CD8-positive, alpha-beta memory T cell (primary cell): ENCODE measurements at places on chromosomes 2 and 18.

GRCh38 chr18:55269622-55270021 is 310.4 kb upstream of the CCDC68 start:
- no peak overlapping the region for H3K27ac ChIP-seq
- no peaks in the 10 kb centered on the region for H3K27me3 ChIP-seq
- H3K4me1 ChIP-seq: no peaks in the 10 kb centered on the region
- DNase-seq: no peak
- H3K4me3 ChIP-seq: no peak overlapping the region
- no peaks in the 10 kb centered on the region for H3K36me3 ChIP-seq

- H3K27ac ChIP-seq: no peak overlapping the region
- H3K4me3 ChIP-seq: no peak overlapping the region
- DNase-seq: no peak
- no peaks in the 10 kb centered on the region for H3K27me3 ChIP-seq
Measured at GRCh38 chr18:27685807-27686412, 491.0 kb downstream of the CDH2 start.

- no peaks in the 10 kb centered on the region for H3K27me3 ChIP-seq
- no peak overlapping the region for H3K4me3 ChIP-seq
- no peaks in the 10 kb centered on the region for H3K36me3 ChIP-seq
Measured at GRCh38 chr2:85780316-85781012, 26.7 kb downstream of the ATOH8 start.

GRCh38 chr2:153291718-153292117 is 186.8 kb downstream of the RPRM start:
- no peaks in the 10 kb centered on the region for H3K27me3 ChIP-seq
- DNase-seq: no peak
- no peak overlapping the region for H3K4me3 ChIP-seq
- H3K27ac ChIP-seq: no peak overlapping the region
- H3K4me1 ChIP-seq: no peaks in the 10 kb centered on the region

DNA sequence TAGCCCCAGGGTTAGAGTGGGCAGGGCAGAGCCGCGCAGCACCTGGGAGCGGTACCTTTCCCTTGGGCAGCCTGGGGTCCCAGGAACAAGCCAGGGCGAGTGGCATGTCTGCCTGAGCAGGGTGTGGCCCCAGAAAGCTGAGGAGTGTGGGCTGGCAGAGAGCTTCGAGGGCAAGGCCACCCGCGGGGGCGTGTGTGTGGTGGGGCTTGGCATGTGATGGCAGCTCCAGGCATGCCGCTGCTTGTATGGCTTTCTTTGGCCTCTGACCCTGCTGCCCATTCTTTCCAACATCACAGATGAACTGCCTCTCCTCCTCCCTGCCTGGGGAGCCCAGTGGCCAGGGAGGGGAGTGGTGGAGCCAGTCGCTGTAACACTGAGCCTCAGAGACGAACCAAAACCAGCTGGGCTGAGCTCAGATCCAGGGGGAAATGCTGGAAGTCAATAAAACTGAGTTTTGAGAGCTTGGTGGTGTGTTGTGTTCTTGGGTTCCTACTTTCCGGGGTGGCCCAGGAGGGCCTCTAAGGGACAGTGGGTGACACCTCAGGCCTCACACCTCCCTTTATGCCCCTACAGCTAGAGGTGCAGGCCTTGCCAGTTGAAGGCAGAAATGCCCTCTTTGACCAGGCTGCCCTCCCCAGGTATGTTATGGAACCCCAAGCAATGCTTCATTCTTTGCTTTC is 7.4 kb downstream of the DNAJB2 start:
- no peak overlapping the region for H3K27ac ChIP-seq
- H3K36me3 ChIP-seq: peaks cover 20% of the 10 kb centered on the region
- H3K4me1 ChIP-seq: no peaks in the 10 kb centered on the region
- no peaks in the 10 kb centered on the region for H3K27me3 ChIP-seq

- DNase-seq: no peak
- no peaks in the 10 kb centered on the region for H3K36me3 ChIP-seq
- H3K27me3 ChIP-seq: peaks cover 3% of the 10 kb centered on the region
- H3K27ac ChIP-seq: no peak overlapping the region
Measured at GRCh38 chr2:149528983-149529382, 58.6 kb downstream of the MMADHC start.

DNA sequence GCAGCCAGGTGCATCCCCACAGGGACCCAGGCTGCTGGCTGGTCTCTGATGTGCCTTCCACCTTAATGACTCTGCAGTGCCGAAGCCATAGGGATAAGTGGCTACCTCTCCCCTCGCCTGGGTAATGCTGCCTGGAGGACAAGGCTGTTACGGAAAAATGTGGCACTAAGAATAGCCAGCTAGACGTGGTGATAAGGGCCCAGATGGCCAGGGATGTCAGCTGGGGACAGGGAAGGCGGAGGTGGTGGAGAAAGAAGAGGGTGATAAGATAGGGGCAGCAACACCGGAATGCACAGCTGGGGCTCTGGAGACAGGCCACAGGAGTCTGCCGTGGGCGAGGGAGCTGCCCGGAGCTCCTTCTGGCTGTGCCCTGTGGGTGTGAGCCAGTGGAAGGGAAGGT is 170.6 kb downstream of the FHOD3 start:
- DNase-seq: no peak
- H3K4me3 ChIP-seq: no peak overlapping the region
- H3K4me1 ChIP-seq: no peaks in the 10 kb centered on the region
- H3K27ac ChIP-seq: no peak overlapping the region

DNA sequence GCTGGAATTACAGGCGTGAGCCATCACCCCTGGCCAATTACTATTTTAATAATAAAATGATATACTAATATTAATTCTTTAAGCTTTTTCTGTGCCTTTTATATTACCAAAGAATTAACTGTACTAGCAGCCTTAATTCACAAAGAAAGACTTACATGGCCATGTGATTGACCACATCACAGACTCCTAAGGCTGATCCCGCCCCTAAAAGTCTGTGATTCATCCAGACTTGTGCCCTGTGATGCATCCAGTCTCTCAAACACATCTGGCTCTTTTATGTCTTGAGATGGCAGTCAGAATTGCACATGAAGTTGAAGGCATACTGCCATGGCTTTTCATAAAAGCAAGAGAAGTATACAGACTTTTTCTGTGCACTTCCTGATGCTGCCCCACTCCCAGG is 91.7 kb downstream of the DTNA start:
- no peaks in the 10 kb centered on the region for H3K4me1 ChIP-seq
- H3K27ac ChIP-seq: no peak overlapping the region
- H3K27me3 ChIP-seq: no peaks in the 10 kb centered on the region
- no peak for DNase-seq
- no peak overlapping the region for H3K4me3 ChIP-seq

- H3K4me1 ChIP-seq: peaks cover 19% of the 10 kb centered on the region
- H3K27me3 ChIP-seq: no peaks in the 10 kb centered on the region
- peak overlapping the region; percentile 33 for H3K27ac ChIP-seq
- H3K4me3 ChIP-seq: no peak overlapping the region
- no peaks in the 10 kb centered on the region for H3K36me3 ChIP-seq
- DNase-seq: no peak
Measured at GRCh38 chr18:48827291-48828193, 123.2 kb downstream of the SMAD7 start.

GRCh38 chr18:57581301-57581934 is 5.1 kb downstream of the FECH start:
- no peaks in the 10 kb centered on the region for H3K27me3 ChIP-seq
- DNase-seq: no peak
- H3K4me3 ChIP-seq: no peak overlapping the region
- H3K27ac ChIP-seq: no peak overlapping the region

GRCh38 chr2:76569819-76570218 is 859.1 kb upstream of the GCFC2 start:
- H3K27ac ChIP-seq: no peak overlapping the region
- H3K36me3 ChIP-seq: no peaks in the 10 kb centered on the region
- H3K4me3 ChIP-seq: no peak overlapping the region
- DNase-seq: no peak
- H3K27me3 ChIP-seq: no peaks in the 10 kb centered on the region
- H3K4me1 ChIP-seq: no peaks in the 10 kb centered on the region

DNA sequence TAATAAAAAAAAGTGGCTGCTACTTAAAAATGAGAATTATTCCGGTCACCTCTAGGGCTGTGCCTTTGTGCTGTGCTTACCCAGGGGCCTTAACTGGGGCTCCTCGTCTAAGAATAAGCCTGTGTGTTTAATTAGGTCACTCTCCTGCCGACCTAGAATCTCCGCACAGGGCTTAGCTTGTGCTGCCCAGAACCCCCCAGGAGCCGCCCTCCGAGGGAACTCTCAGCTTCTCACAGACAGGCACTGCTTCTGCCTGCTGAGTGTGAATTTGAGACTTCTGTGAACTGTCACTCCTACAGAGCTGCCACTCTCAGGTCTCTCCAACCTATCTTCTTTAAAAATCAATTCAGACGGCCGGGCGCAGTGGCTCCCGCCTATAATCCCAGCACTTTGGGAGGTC is 11.9 kb upstream of the NT5DC4 start:
- no peak for DNase-seq
- H3K4me3 ChIP-seq: no peak overlapping the region
- peaks cover 16% of the 10 kb centered on the region for H3K4me1 ChIP-seq

DNA sequence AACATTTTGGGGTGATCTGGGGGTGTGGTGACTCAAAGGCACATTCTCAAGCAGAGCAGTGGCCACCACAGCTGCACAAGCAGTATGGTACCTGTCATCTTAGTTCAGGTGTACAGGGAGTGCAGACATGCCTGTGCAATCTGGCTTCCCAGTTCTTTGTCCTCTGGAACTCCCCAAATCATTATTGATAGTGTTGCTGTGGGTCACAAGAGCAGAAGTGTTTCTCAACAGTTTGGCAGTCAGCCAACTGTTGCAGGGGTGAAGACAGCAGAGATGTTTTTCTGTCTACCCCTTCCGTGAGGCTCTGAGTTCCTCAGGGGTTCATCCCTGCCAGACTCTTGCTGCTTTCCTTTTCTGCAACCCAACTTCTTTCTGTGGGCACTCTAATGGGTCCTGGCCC is 206.5 kb upstream of the ZSWIM2 start:
- DNase-seq: no peak
- no peak overlapping the region for H3K4me3 ChIP-seq
- H3K4me1 ChIP-seq: no peaks in the 10 kb centered on the region
- H3K27ac ChIP-seq: no peak overlapping the region
- H3K27me3 ChIP-seq: no peaks in the 10 kb centered on the region
- no peaks in the 10 kb centered on the region for H3K36me3 ChIP-seq

- H3K27ac ChIP-seq: no peak overlapping the region
- H3K4me1 ChIP-seq: no peaks in the 10 kb centered on the region
- H3K36me3 ChIP-seq: no peaks in the 10 kb centered on the region
- peaks cover 3% of the 10 kb centered on the region for H3K27me3 ChIP-seq
Measured at GRCh38 chr2:86350751-86351150, 13.3 kb upstream of the REEP1 start.

GRCh38 chr2:195861821-195862220 is 204.8 kb downstream of the SLC39A10 start:
- no peak overlapping the region for H3K4me3 ChIP-seq
- no peak overlapping the region for H3K27ac ChIP-seq
- no peaks in the 10 kb centered on the region for H3K27me3 ChIP-seq
- no peak for DNase-seq

DNA sequence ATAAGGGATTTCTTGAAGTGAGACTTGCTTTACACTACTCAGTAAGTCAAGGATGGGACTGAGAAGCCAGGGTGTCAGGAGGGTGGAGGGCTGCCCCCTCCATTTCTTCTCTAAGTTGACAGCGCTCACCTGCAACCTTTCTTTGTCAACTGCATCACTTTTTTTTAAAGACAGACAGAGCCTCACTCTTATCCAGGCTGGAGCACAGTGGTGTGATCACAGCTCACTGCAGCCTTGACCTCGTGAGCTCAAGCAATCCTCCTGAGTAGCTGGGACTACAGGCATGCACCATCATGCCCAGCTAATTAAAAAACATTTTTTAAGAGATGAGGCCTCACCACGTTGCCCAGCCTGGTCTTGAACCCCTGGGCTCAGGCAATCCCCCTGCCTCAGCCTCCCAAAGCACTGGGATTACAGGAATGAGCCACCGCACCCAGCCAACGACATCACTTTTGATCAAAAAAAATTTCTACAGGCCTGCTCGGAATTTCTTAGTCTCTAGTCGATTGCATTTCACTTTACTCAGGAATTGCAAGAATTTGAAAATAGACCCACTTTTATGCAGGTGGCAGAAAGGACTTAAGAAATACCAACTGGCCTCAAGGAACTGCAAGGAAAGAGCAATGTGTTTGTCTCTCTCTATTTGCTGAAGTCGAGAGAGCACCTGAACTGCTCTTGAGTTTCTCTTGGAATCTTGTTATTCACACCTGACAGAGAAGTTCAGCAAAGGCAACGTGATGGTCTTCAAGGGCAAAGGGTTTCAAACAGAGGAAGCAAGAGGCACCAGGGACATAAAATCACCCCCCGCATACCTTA is 101.4 kb downstream of the MYOM1 start:
- H3K4me3 ChIP-seq: no peak overlapping the region
- H3K36me3 ChIP-seq: no peaks in the 10 kb centered on the region
- DNase-seq: no peak
- H3K27ac ChIP-seq: no peak overlapping the region

- no peaks in the 10 kb centered on the region for H3K27me3 ChIP-seq
- no peak overlapping the region for H3K27ac ChIP-seq
Measured at GRCh38 chr2:178441426-178441825, 9.5 kb downstream of the PRKRA start.

DNA sequence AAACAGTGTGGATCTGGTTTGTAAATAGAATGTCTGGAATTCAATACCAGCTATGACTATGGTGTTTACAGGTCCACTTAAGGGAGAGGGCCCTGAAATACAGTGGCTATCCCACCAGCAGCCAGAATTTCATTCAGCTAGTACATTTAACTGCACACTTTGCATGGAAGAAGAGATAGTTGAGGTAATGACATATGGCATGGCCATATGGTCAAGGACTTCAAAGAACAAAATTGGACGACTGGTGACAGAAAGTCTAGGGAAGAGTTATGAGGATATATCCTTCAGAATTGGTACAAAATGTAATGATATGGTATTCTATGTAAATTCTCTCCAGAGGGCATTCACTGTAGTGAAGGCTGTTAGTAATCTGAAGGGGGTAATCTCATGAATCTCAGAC is 105.0 kb downstream of the IKZF2 start:
- H3K4me1 ChIP-seq: no peaks in the 10 kb centered on the region
- H3K4me3 ChIP-seq: no peak overlapping the region
- no peak overlapping the region for H3K27ac ChIP-seq
- no peaks in the 10 kb centered on the region for H3K27me3 ChIP-seq
- DNase-seq: no peak
- no peaks in the 10 kb centered on the region for H3K36me3 ChIP-seq

DNA sequence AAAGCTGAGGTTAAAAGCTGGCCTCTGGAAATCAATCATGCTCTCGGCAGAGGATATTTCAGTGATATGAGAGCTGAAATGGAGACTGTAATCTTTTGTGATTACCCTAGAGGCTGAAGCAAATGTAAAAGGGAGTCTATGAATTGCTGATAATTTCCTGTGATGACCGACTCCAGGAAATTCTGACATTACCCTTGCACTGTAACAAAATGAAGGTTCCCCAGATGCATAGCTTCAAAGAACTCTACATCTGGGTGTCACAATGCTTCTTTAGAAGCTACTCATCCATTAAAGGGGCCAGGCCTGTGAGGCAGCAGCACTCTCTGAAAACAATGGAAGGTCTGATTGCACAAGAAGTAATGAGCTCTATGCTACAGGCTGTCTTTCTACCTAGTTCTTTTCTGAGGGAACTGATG is 268.2 kb upstream of the SESTD1 start:
- DNase-seq: no peak
- no peak overlapping the region for H3K4me3 ChIP-seq
- no peaks in the 10 kb centered on the region for H3K4me1 ChIP-seq
- no peaks in the 10 kb centered on the region for H3K36me3 ChIP-seq
- no peak overlapping the region for H3K27ac ChIP-seq

GRCh38 chr2:134677856-134678756 is 40.7 kb downstream of the TMEM163 start:
- H3K36me3 ChIP-seq: no peaks in the 10 kb centered on the region
- peaks cover 47% of the 10 kb centered on the region for H3K4me1 ChIP-seq
- H3K27me3 ChIP-seq: no peaks in the 10 kb centered on the region
- DNase-seq: no peak
